Heart right ventricle (tissue), 16 donors: ENCODE measurements at places on chromosomes 2 and 18.

DNA sequence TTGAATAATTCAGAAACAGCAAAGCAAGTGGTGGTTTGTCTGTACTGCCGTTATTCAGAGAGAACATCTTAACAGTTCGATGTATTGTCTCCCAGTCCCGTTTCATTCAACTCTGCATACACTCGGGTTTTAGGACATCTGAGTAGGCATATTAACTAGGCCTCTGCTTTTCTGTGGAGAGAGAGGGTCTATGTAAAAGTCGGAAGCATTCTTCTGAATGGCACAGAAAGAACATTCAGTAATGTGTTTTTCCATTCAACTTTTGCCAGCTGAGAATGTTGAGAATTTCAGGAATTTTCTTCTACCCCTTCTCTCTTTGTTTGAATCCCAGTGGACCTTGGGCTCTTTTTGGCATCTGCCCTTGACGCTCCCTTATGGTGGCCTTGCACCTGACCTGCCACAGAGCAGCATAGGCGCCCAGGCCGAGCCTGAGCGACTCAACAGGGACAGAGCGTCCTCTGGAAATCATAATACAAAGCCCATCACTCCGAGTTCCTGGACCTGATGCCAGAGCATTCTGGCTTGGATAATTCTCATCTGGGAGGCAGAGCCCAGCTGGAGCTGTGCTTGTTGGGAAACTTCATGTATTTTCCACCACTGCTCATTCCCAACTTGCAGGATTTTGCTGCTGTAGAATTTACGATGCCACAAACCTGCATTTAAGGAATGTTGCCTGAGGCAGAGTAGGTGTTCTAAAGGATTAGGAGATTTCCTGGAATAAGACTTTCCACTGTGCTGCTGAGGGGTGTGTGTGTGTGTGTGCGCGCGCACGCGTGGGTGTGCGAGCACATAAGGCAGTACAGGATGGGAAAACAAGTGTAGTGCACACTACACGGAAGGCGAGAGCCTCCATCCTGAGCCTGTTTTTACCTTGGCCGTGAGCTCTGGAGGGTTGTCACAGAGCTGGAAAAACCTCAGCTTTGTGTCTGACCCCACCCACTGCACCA lies 77.2 kb upstream of the TXNDC2 start:
- no peaks in the 10 kb centered on the region for H3K36me3 ChIP-seq
- H3K4me1 ChIP-seq = peaks cover 48% of the 10 kb centered on the region
- peak overlapping the region; percentile 36 for H3K27ac ChIP-seq
- no peaks in the 10 kb centered on the region for H3K27me3 ChIP-seq
- no peak overlapping the region for H3K4me3 ChIP-seq

DNA sequence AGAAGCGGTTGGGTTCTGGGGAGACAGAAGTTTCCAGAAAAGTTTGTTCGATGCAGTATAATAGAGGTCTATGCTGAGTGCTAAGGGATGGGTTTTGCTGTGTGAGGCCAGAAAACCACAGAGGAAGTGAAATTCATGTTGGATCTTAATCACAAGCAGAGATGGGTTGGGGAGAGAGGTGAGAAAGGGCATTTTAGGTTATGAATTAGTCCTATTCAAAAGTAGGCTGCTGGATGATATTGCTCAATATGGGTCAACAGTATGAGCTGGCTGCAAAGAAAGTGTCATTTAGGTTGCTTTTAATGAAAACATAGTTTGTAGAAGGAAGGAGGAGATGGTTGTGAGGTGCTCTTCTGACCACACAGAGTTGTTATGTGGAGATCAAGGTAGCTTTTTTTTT lies 118.8 kb upstream of the LHCGR start:
- H3K4me1 ChIP-seq = no peaks in the 10 kb centered on the region
- no peaks in the 10 kb centered on the region for H3K27me3 ChIP-seq
- H3K27ac ChIP-seq = no peak overlapping the region
- no peaks in the 10 kb centered on the region for H3K36me3 ChIP-seq
- no peak for DNase-seq

DNA sequence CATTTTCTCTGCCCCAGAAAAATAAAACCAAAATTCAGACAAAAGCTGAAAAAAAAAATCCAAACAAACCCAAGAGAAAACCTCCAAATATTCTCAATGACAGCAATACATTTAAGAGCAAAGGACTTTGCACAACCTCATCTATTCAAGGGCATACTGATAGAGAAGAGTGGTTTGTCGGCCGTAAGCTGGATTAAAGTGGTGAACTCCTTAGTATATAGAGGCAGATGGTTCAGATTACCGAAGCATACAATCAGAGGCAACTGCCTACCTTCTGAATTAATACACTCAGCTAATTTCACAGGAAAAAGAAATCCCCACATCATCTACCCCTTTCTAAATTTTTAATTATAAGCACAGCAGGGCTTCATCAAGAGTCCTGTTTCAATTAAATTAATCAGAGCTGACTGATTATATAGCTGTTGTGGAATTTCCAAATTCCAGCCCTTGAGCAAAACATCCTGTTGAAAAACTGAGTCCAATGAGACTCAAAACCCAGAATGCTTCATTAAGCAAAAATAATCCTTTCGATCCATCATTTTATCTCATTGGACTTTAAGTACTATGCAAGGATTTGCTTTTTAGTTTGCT lies at the start of gene CPLX4:
TSS of gene CPLX4 (minus strand) at position 190 of the 591 bp plus-strand sequence. CDS start at position 3, 187 bp downstream.
- H3K27ac ChIP-seq = no peak within 1 kb of the TSS
- no peak for DNase-seq
- no peaks in the 10 kb centered on the region for H3K4me1 ChIP-seq
- no peaks in the 10 kb centered on the region for H3K36me3 ChIP-seq
- H3K4me3 ChIP-seq = no peak within 1 kb of the TSS

GRCh38 chr2:231634951-231635875 lies 42.5 kb downstream of the TEX44 start:
- H3K27me3 ChIP-seq = no peaks in the 10 kb centered on the region
- no peak for DNase-seq
- peaks cover 6% of the 10 kb centered on the region for H3K4me1 ChIP-seq
- no peaks in the 10 kb centered on the region for H3K36me3 ChIP-seq
- no peak overlapping the region for H3K4me3 ChIP-seq
- H3K27ac ChIP-seq = no peak overlapping the region

DNA sequence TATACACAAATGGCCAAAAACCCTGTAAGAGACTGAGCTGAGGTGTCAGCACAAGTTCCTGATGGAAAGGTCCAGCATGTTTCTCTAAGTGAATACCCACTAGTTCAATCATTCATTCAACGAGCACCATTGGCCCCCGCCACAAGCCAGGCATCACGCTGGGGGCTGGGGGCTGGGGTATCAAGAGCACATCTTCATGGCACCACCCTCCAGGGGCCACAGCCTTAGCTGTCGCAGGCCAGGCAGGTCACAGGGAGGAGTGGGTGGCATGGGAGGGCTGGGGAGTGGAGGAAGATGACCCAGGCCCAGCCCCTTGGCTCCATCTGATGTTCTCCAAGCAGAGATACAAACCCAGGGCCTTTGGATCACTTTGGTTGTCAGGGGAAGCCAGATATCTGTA lies 97.9 kb downstream of the ACKR3 start:
- no peaks in the 10 kb centered on the region for H3K36me3 ChIP-seq
- no peak overlapping the region for H3K4me3 ChIP-seq
- H3K27ac ChIP-seq = no peak overlapping the region
- H3K4me1 ChIP-seq = peaks cover 19% of the 10 kb centered on the region
- H3K27me3 ChIP-seq = no peaks in the 10 kb centered on the region

DNA sequence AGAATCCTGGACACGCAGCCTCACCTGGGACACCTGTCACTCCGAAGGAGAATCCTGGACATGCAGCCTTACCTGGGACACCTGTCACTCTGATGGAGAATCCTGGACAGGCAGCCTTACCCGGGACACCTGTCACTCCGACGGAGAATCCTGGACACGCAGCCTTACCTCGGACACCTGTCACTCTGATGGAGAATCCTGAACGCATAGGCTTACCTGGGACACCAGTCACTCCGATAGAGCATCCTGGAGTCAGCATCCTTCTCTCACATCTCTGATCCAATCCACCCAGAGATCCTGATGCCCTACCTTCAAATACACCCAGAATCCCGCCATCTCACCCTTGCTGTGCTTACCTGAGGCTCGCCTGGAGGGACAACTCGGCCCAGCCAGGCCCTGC lies 154.9 kb downstream of the NDUFA10 start:
- H3K27ac ChIP-seq = no peak overlapping the region
- H3K4me1 ChIP-seq = no peaks in the 10 kb centered on the region
- H3K36me3 ChIP-seq = no peaks in the 10 kb centered on the region
- H3K27me3 ChIP-seq = peaks cover 8% of the 10 kb centered on the region

DNA sequence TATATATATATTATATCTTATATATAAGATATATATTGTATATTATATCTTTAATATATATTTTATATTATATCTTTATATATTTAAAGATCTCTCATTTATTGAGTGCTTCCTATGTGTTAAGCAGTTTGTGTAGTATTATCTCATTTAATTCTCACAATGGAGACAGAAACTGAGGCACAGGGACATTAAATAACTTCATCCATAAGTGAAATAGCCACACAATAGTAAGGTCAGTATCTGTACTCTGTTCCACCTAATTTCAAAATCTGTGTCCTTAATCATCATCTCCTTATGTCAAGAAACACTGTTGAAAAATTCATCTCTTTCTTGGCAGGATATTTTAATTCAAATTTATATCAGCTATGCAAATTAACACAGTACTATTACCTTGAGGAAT lies 52.8 kb upstream of the CD302 start:
- H3K4me3 ChIP-seq = no peak overlapping the region
- no peaks in the 10 kb centered on the region for H3K27me3 ChIP-seq
- H3K4me1 ChIP-seq = peaks cover 10% of the 10 kb centered on the region

DNA sequence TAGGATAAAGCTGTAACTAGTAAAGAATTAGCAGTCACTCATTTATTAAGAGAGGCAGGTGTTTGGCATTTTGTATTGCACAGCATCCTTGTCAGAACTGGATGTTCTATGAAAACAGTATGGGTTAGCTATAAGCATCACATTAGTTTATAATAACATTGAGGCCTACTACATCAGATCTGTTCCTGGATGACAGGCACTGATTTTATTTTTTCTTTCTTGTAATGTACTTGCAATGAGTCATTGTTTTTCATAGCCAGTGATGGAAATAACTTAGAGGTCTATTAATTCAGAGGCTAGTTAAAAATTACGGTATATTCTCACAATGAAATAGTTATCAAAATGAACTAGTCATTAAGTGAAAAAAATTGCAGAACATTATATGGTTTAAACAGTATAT lies 13.0 kb upstream of the RMDN2 start:
- H3K36me3 ChIP-seq = no peaks in the 10 kb centered on the region
- no peak overlapping the region for H3K27ac ChIP-seq
- peaks cover 4% of the 10 kb centered on the region for H3K4me1 ChIP-seq
- no peaks in the 10 kb centered on the region for H3K27me3 ChIP-seq

DNA sequence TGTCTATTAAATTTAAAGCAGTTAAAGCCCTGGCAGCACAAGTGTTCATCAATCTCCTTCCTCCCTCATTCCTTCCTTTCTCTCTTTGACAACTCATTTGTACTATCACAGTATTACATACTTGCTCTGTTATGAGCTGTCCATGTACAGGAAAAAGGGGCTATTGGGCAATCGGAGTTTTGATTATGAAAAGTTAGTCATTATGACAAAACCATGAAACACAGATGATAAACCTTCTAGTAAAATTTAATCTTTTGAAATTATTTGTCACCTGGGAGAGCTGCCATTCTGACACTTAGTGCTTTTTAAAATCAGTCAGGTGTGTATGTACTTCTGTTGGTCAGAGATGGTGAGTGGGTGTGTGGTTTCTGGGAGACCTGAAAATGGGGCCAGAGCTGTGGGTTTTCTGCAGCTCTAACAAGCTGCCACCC lies 39.4 kb downstream of the MAP4K4 start:
- peaks cover 32% of the 10 kb centered on the region for H3K4me1 ChIP-seq
- H3K27me3 ChIP-seq = no peaks in the 10 kb centered on the region
- no peak overlapping the region for H3K4me3 ChIP-seq
- H3K27ac ChIP-seq = peak overlapping the region; percentile 69
- DNase-seq = no peak

GRCh38 chr2:8094526-8094925 lies 587.3 kb upstream of the ID2 start:
- DNase-seq = no peak
- H3K36me3 ChIP-seq = no peaks in the 10 kb centered on the region
- no peak overlapping the region for H3K27ac ChIP-seq
- H3K4me3 ChIP-seq = no peak overlapping the region
- H3K4me1 ChIP-seq = no peaks in the 10 kb centered on the region
- H3K27me3 ChIP-seq = no peaks in the 10 kb centered on the region

GRCh38 chr2:221343524-221343923 lies 228.6 kb downstream of the EPHA4 start:
- no peak overlapping the region for H3K27ac ChIP-seq
- no peaks in the 10 kb centered on the region for H3K36me3 ChIP-seq
- no peak overlapping the region for H3K4me3 ChIP-seq
- H3K27me3 ChIP-seq = no peaks in the 10 kb centered on the region

- no peak overlapping the region for H3K27ac ChIP-seq
- no peaks in the 10 kb centered on the region for H3K4me1 ChIP-seq
- no peak for DNase-seq
Measured at GRCh38 chr18:77495982-77496690, 246.5 kb downstream of the GALR1 start.

GRCh38 chr2:40937284-40937683 lies 485.4 kb upstream of the SLC8A1 start:
- DNase-seq = no peak
- H3K36me3 ChIP-seq = no peaks in the 10 kb centered on the region
- H3K27me3 ChIP-seq = no peaks in the 10 kb centered on the region
- H3K4me1 ChIP-seq = no peaks in the 10 kb centered on the region
- H3K4me3 ChIP-seq = no peak overlapping the region

DNA sequence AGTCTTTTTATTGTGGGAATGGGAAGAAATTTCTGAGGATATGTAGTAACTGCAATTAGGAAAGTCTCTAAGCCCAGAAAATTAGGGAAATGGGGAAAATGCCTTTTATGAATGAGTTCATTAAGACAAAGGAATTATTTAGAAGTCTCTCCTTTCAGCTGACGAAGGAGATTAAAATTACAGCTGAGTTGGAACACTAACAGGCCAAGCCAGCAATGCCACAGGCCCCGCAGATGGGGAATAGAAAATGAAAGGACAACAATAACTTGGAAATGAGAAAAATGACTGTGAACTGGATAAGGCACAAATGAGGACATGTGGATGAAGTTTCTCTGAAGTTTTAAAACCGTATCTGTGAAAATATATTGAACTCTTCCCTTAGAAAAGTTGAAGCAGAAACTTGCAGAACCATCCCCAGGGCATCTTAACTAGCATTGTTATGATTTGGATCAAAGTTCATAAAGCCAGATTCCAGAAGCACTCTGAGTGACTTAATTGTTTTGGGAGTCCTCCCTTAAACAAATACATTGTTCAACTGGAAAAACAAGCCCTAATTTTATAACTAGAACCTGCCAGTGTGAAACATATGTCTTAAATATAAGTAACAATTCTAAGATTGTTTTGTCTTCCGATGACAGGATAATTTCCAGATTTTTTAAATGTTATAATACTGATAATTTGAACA lies 51.3 kb downstream of the C2orf76 start:
- H3K4me1 ChIP-seq = peaks cover 7% of the 10 kb centered on the region
- H3K4me3 ChIP-seq = peak overlapping the region; percentile 2
- no peaks in the 10 kb centered on the region for H3K27me3 ChIP-seq
- peak overlapping the region; percentile 19 for H3K27ac ChIP-seq

GRCh38 chr2:168712053-168712452 lies 90.4 kb upstream of the NOSTRIN start:
- no peak overlapping the region for H3K27ac ChIP-seq
- peaks cover 5% of the 10 kb centered on the region for H3K4me1 ChIP-seq
- no peaks in the 10 kb centered on the region for H3K27me3 ChIP-seq
- H3K4me3 ChIP-seq = no peak overlapping the region

GRCh38 chr2:40032650-40033319 lies 253.7 kb upstream of the THUMPD2 start:
- no peaks in the 10 kb centered on the region for H3K27me3 ChIP-seq
- no peak overlapping the region for H3K27ac ChIP-seq
- no peak for DNase-seq
- H3K36me3 ChIP-seq = no peaks in the 10 kb centered on the region
- H3K4me1 ChIP-seq = no peaks in the 10 kb centered on the region
